ENCODE measurements at places on chromosomes 4 and X.

GRCh38 chrX:130999360-130999759, 58.8 kb upstream of the ARHGAP36 start:
- no peak for DNase-seq

GRCh38 chr4:113382704-113383103, 333.3 kb downstream of the ANK2 start:
- DNase-seq = no peak

DNA sequence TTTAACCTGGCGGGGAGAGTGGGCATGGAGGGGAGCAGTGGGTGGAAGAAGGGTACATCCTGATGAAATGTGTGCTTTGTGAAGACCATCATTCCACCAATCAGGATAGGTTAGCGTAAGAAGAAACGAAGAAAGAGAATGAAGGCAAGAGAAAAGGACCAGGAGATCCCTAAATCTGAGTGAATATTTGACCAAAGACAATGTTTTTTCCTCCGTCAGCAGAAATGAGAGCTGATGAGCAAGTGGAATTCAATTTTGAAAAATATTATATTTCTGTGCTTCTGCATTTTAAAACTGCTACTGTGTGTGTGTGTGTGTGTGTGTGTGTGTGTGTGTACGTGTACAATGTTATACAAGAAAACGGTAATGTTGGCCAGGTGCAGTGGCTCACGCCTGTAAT, 58.3 kb upstream of the NOCT start:
- no peak for DNase-seq

- DNase-seq = no peak
Measured at GRCh38 chrX:67583171-67583570, 39.4 kb downstream of the AR start.

GRCh38 chr4:55545151-55545550, 1.6 kb downstream of the CLOCK start:
- peak; percentile 22 for DNase-seq

GRCh38 chrX:50704360-50704759, 109.6 kb downstream of the SHROOM4 start:
- no peak for DNase-seq

DNA sequence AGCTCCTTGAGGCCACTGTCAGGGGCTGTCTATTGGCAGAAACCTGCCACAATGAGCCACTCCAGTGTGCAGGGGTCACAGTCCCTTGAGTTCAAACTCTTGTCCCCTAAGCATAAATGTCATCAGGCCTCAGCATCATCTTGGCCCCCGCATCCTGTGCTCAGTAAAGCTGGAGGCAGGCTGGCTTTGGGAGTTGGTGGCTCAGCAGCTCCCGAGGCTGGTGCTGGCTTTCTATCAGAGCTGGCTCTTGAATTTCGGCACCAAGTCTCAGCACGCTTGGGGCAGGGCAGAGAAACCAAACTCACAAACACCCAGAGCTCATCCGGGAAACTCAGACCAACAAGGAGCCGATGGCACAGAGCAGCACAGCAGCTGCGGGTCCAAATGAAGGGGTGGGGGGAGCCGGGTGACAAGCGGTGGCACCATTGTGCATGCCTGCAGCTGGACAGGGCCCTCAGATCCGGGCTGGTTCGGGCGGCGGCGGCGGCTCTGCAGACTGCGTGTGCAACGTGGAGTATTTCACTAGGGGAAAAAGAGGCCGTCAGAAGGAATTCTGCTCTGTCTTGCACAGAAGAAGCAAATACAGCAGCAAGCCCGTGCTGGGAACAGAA, 75.5 kb downstream of the MTMR1 start:
- no peak for DNase-seq

GRCh38 chr4:1193206-1194009, 21.0 kb upstream of the SPON2 start:
- DNase-seq = no peak

- no peak for DNase-seq
Measured at GRCh38 chr4:39970671-39971640, 6.8 kb downstream of the PDS5A start.

DNA sequence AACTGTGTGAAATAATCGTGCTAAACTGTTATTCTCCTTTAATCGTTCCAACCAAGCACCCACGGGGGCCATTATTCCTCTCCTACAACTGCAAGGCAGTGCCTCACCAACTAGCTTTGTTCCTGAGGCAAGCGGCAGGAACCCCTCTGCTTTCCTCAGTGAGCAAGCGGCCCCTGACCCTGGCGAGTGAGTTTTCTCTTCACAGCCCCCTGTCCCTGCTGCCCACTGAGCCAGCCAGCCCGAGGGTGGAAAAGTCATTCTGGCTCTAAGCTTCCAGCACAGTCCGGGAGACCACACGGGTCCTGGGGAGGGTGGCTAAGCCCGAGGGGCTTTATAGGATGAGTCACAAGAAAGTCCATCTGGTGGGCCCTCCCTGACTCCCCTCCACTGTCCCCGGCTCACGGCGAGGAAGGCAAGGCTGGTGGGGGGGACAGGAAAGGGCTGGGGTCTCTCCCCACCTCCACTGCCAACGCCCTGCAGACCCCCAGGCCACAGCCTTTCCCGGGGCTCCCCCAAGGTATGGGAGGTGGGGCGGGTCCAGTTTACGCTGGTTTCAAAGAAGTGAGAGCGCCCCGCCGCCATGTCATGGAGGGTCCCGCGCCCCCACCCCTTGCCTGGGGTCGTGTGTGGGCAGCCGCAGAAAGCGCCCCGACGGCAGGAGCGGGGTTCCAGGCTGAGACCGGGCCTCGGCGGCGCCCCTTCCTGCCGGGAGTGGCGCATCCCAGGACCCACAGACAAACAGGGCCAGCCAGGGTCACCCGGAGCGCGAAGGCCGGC, 45.0 kb downstream of the CPLX1 start:
- DNase-seq = no peak

- DNase-seq = no peak
Measured at GRCh38 chr4:35526456-35526855, 717.9 kb downstream of the ARAP2 start.

- no peak for DNase-seq
Measured at GRCh38 chr4:107640197-107640596, 79.8 kb downstream of the PAPSS1 start.

GRCh38 chr4:3251691-3252479, 2.9 kb downstream of the MSANTD1 start:
- no peak for DNase-seq

GRCh38 chr4:32985256-32985655, 2265.1 kb downstream of the PCDH7 start:
- DNase-seq = no peak

DNA sequence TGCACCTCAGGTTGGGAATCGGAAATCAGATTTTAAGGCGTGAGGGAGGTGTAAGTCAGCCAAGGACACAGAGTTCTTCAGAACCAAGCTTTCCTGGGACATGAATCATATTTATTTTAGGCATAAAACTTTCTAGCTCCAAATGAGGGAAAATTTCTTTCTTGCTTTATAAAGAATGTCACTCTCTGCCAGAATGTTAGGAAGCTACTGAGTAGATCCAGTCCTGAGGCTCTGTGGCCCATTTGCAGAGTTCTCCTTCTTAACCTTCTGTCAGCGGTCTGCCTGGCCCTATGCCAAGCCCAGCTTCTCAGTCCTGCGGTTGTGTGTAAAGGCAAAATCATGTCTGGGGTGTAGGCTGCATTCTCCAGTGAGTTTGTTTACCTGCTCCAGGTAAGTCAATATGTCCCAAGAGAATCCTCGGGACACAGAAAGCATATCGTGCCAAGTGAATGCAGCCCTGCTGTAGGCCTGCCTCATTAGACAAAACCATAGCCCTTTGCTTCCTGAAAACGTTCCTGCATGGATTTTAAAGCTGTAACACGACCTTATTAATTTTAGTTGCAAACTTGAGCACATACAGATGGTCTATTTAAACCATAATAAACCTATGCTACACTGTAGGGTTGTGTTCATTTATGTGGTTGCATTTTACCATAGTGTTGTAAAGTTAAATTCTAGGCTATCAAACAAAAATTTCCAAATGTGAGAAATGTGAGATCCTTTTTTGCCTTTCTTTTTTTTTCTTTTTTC, 29.2 kb upstream of the CCNI start:
- DNase-seq = peak; percentile 75

GRCh38 chr4:2073808-2074481, 14.8 kb downstream of the NAT8L start:
- no peak for DNase-seq

DNA sequence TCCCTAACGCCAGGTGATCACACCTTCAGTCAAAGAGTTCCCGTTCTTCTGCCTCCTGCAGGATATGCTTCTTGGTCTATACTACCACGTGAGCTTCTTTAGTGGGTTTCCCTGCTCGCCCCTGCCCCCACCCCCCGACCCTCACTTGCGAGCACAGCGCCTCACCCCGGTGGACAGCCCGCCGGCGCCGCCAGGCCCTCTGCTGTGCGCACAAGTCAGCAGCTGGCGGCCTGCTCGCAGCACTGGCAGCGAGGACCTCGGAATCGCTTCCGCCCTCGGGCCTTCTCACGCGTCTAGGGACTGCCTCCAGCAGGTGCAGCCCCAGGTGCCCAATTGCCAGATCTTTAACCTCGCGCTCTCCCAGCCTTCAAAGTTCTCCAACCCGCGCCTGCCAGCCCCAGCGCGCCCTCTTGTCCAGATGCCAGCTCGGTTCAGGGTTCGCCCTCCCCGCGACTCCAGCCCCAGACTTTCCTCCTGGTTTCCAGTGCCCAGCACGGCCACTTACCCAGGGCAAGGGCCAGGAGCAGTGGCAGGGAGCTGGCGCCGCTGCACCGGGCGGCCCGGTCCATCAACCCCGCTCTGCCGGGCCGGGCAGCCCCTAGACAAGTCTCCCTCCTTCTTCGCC, 454 bp downstream of the BTC start:
- no peak for DNase-seq

DNA sequence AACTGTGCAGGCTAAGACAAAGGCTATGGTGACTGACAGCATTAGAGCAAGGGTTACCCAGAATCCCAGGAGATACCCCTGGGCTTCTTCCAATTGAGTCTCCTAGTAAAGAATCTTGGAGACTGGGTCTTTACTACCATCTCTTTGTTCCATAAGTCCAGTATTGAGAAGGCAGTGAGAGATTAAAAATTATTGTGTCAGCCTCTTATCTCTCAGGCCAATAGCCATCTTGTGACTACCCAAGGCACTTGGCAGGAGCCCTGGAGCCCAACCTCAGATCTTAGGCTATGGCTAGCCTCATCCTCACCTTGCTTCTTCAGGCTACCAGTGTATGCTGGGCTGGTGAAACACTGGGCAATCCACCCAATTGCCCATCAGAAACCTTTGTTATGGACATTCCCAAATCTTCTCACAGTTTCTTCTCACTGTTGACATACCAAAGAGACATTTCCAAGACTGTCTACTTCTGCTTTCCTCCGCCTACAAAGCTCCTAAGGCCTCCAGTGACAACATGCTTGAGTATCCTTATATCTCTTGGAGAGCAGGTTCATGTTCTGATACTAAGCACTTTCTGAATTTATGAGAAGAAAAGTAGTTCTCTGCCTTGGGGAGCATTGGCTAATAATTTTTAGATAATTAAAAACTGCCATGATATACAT, 76.3 kb upstream of the STIM2 start:
- DNase-seq = no peak

DNA sequence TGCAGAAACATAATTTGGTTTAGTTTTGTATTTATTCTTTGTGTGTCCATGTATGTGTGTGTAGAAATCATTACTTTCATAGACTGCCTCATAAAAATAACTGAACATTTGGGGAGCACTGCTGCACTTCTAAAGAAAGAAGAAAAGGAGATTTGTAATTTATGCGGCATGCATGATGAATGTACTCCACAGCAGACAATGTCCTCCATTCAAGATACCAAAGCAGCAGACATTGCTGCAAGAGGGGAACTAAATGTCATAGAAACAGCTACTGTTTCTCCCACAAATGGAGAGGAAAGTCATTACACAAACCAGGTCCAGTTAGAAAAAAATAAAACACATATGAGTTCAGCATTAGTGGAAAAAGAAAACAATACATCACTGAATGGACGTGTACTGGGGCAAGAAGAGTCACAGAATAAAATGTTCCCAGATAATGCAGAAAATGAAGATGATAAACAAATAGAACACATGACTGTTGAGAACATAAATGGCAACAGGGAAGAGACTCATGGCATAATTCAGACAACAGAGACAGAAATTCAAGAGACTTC, 2.6 kb downstream of the DTHD1 start:
- DNase-seq = no peak

GRCh38 chr4:122099896-122100295, 52.2 kb upstream of the BLTP1 start:
- no peak for DNase-seq

DNA sequence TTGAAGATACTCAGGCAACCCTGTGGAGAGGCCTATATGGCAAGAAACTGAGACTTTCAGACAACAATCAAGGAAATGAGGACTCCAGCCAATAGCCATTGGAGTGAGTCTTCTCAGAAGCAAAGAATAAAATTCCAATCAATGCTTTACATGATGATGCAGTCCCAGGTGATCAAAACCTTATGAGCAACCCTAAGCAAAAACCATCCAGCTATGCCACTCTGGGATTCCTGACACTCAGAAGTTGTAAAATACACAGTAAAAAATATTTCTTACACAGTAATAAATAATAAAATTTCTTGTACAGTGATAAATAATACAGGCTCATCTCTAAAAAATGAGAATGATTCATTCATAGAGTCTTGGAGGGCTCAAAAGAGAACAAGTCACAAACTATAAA, 150.6 kb downstream of the IL15 start:
- DNase-seq = no peak

- DNase-seq = no peak
Measured at GRCh38 chr4:21290562-21290961, 590.3 kb downstream of the PACRGL start.

- no peak for DNase-seq
Measured at GRCh38 chrX:20378233-20378920, 111.7 kb upstream of the RPS6KA3 start.
